ENCODE measurements at places on chromosomes 5 and 9. TPM values are rescaled to one million over a fixed set of nuclear protein-coding genes. Genes with fewer than 3 reads are reported as not detected.
A peak's percentile ranks its signal among the peaks of the same experiment; 100 is the strongest.

Gene GRIA1
- total RNA-seq: not detected

Gene GHR
- total RNA-seq: 234 TPM

DNA sequence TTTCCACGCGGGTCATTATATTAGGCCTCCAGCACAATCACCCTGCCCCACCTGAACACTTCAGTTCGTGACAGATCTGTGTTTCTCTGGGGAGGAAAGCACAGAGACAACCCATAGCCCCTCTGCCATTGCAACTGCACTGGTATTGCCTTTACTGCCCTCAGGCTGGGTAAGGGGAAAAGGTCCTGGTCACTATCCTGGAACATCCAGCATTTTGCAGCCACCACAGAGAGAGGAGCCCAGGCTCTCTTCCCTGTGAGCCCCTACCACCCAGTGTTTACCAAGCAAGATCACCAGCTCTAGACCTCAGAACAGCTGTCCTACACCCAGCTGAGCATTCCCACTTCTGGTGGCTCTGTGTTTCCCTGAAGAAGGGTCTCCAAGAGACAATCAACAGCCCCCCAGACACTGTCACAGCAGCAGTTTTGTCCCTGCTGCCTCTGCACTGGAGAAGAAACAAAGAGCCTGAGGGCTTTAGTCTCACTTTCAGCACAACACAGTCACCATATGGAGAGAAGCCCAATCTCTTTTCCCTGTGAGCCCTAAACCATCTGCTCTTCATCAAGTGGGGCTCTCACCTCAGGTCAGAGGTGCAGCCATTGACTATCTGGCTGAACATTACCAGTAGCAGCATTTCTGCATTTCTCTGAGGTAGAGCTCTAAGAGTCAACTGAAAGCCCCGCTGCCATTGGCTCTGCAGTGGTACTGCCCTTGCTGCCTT, 655.2 kb upstream of the FAM174A start:
- H3K4me3 ChIP-seq: no peak overlapping the region
- no peaks in the 10 kb centered on the region for H3K4me1 ChIP-seq
- no peaks in the 10 kb centered on the region for H3K36me3 ChIP-seq
- DNase-seq: no peak

GRCh38 chr5:132981288-132981687, 17.9 kb upstream of the AFF4 start:
- no peaks in the 10 kb centered on the region for H3K36me3 ChIP-seq
- no peaks in the 10 kb centered on the region for H3K4me1 ChIP-seq
- no peak overlapping the region for H3K4me3 ChIP-seq
- H3K27me3 ChIP-seq: no peaks in the 10 kb centered on the region

DNA sequence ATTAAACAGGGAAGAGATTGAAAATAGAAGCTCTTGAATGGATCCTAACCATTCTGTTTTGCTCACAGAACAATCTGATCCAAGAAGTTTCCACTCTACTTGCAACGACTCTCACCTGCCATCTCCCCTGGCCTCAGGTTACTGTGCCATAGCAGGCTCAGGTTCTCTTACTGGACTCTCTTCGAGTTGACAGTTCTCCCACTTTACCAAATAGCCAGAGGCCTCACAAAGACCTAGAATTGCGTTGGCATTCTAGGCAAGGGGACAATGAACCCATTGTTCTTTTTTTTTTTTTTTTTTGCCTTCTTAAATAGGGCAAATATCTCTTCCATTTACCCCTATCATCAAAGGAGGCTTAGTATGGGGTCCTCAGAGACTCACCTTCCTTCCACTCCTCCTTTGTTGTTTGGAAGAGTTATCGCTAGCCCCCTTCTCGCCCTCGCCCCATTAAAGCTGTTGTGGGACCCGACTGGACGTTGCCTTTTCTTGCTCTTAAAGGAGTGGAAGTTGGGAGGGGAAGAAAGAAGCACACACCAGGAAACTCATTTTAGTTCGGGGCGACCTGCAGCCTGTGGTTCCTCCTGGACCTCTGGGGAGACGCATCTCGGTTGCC, 688 bp upstream of the PLPPR1 start:
- H3K27me3 ChIP-seq: peaks cover 15% of the 10 kb centered on the region
- no peak for DNase-seq
- no peaks in the 10 kb centered on the region for H3K4me1 ChIP-seq
- H3K4me3 ChIP-seq: no peak overlapping the region
- no peaks in the 10 kb centered on the region for H3K36me3 ChIP-seq

DNA sequence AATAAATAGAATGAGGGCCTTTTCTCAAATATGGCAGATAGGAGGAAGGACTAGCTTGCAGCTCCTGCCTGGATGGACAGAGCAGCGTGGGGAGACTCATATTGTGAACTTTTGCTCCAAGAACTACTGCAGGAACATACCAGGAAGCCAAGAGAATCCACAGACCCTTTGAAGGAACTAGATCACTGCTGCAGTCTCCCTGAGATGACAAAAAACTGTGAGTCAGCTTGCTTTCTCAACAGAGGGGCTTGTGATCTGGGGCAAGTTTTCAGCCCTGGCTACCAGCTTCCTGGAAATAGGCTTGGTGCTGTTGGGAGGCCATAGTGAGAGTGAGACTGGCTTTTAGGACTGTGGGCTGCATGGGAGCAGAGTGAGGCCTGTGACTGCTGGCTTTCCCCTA, 170.6 kb upstream of the TRIM32 start:
- no peak for DNase-seq
- no peaks in the 10 kb centered on the region for H3K36me3 ChIP-seq
- no peak overlapping the region for H3K27ac ChIP-seq
- H3K4me3 ChIP-seq: no peak overlapping the region
- H3K4me1 ChIP-seq: no peaks in the 10 kb centered on the region

- H3K36me3 ChIP-seq: no peaks in the 10 kb centered on the region
- no peak for DNase-seq
- peak overlapping the region; percentile 11 for H3K27ac ChIP-seq
- H3K4me1 ChIP-seq: no peaks in the 10 kb centered on the region
Measured at GRCh38 chr9:15211160-15211814, 95.7 kb downstream of the TTC39B start.

DNA sequence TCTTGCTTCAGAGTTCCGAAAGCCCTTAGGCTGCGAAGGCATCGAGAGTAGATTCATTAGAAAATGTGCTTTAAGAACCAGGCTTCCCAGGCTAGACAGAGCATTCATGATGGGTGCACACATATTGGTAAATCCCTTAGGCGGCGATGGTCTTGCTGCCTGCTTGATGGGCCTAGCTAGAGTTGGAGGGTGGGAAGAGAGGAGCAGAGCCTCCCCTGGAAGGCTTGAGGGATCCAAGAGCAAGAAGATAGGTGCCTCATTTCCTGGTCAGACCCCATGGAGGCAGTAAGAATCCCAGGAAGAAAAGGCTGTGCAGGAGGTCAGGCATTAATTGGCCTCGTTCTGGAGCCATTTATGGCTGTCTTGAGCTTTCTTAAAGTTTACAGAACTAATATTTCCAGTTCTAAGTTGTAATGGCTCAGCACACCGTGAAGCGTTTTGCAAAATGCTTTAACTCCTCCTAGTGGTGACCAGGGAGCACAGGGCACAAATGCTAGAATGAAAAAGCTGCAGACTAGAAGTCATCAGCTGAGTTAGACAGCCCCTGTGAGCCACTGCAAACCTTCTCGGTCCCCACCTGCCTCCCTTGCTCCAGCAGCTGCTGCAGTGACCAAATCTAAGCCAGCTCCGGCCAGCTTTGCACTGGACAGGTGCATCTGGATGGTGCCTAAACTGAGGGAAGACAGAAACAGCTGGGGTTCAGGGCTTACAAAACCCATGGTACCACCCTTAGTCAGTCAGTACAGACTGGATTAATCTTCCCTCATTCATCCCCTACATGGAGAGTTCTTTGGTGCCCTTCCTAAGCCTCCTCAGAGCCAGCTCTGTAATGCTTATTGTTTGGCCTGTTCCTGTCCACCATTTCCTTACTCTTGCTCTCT, 14.7 kb downstream of the SLC45A2 start:
- no peak for DNase-seq
- H3K4me3 ChIP-seq: no peak overlapping the region
- H3K27me3 ChIP-seq: no peaks in the 10 kb centered on the region
- no peaks in the 10 kb centered on the region for H3K4me1 ChIP-seq
- H3K36me3 ChIP-seq: no peaks in the 10 kb centered on the region

DNA sequence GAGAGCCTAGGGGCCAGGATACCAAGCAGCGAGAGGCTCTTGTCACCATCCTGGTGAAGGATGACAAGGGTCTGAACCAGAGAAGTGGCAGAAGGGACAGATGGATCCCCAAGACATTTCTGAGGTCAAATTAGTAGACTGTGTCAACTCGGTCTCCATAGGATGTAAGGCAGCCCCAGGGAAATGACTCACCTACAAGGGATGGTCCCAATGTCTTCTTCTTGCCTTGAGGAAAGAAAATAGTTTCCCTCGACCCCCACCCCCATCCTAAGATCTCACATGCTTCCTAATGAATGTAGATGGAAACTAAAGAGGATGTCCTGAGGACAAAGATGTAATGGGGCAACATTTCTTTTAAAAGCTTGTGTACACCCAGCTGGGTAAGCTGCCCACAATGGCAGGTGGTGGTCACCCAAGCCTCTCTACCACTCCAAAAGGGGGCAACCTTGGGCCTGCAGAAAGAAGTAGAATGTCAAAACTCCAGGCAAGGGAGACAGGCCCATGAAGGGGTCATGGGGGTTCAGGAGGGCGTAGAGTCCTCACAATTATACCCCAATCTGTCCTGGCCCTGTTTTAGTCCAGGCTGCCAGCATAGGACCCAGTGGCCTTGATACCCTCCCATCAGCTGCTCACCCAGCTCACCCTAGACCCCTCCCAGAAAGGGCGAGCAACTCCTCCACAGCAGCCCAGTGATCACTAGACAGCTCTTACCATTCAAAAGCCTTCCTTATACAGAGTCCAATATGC, 187.4 kb downstream of the ACTL7B start:
- H3K4me1 ChIP-seq: no peaks in the 10 kb centered on the region
- no peak for DNase-seq
- H3K36me3 ChIP-seq: no peaks in the 10 kb centered on the region
- H3K4me3 ChIP-seq: no peak overlapping the region
- no peak overlapping the region for H3K27ac ChIP-seq
- H3K27me3 ChIP-seq: no peaks in the 10 kb centered on the region

DNA sequence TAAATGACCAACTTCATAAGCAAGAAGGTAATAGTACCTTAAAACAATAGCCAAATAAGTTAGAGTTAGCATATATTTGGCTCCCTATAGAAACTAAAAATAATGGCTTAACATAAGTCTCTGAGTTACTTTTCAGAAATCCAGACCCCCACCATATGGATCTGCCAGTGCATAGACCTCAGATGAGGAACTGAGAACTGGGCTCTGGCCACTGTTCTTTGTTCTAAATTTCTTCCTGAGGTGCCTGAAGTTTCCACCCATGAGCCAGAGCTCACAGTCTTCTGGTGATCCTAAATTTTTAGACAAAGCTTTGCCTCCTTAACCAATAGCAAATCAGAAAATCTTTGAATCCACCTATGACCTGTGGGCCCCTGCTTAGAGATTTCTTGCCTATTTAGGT, 250.9 kb downstream of the YTHDC2 start:
- H3K27ac ChIP-seq: no peak overlapping the region
- no peaks in the 10 kb centered on the region for H3K4me1 ChIP-seq
- H3K27me3 ChIP-seq: no peaks in the 10 kb centered on the region

Measured in breast epithelium (tissue), 4 donors.